ENCODE measurements at places on chromosomes 2 and 18.

- no peak for DNase-seq
These were observed 258.6 kb downstream of the CAMKMT start for GRCh38 chr2:44620189-44620990.

DNA sequence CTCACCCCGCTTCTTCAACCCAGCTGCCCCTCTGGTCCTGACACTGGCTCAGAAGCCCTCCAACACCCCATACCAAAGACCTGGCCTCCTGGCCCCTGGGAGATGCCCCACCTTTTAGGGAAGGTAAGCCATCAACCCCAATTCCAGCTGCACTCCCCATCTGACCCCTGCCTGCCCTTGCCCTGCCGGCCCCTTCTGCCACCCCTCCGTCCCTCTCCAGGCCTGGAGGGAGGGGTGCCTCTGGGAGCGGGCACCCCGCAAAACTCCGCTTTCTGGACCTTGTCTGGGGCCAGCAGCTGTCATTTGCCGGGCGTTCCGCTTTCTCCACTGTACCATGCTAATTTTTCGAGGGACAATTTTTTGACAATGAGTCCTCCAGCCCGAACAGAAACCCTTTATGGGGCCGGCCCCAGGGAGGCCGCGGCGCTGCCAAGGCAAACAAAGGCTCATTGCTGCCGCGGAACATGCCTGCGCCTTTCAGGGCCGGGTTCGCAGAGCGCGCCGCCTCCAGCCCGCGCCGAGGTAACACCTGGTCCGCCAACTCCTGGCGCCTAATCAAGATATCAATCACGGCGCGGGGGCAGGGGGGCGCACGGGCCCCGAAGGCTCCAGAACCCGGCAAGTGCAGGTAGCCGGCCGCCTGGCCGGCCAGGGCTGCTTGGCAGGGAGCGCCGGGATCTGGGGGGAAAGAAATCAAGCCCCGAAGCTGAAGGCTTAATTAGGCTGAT lies 96.0 kb downstream of the INHBB start:
- peak; percentile 68 for DNase-seq

DNA sequence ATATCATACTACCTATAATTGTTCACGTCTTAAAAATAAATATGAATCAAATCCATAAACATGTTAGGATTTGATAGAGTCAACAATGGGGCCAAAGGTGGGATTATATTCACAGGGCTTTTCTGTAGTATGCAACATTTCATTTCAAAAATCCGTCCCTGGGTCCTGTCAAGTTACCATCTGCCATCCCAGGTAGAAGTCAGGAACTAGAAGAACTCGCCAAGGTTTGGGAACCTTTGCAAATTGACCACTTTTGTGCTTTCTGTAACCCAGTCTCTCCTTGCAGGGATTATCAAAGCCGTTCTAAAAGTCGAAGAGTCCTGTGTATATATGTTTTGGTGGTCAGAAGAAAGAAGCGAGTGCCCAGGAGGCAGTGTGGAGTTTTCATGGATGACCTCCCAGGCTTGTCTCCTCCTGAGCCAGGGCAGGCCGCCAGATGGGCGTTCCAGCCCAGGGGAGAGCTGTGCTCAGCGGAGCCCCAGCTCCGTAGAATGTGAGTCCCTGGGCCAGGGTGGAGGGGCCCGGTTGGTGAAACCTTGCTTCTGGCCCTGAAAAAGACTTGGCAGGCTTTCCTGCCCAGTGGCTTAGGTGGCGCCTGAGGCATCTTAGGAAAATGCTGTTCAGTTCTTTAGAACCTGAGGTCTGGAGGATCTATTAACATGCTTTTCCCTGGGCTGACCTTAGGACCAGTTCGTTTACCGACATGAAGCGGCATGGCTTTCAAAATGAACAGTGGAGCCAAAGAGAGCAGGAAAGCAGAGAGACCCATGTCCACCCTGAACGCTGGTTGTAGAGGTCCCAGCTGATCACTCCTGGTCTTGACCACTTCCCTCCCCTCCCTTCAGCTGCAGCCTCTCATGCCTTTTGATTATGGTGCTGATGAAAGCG lies 69.2 kb downstream of the LONRF2 start:
- no peak for DNase-seq

GRCh38 chr2:128797533-128797932 lies 478.9 kb upstream of the HS6ST1 start:
- no peak for DNase-seq

GRCh38 chr2:139237023-139237422 lies 456.8 kb upstream of the NXPH2 start:
- DNase-seq = no peak

GRCh38 chr2:65885266-65885665 lies 452.9 kb upstream of the SPRED2 start:
- no peak for DNase-seq

GRCh38 chr2:78908973-78909372 lies 116.5 kb upstream of the REG3G start:
- DNase-seq = no peak

DNA sequence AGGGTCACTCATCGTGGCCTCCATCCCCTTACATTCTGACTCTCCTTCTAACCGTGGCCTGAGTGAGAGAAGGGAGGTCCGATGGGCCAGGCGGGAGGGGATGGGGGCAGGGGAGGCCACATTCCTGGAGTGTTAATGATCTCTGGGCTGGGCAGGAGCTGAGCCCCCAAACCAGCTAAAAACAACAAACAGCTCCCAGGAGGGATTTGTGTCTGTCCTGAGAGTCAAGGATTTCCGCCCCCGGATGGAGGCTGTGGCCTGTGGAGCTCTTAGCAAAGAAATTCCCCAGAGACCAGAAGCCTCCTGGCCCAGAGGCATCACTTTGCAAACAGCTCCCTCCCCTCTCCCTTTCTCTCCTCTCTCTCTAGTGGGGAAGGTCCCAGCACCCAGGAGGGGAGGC lies 23.5 kb downstream of the EMX1 start:
- no peak for DNase-seq

DNA sequence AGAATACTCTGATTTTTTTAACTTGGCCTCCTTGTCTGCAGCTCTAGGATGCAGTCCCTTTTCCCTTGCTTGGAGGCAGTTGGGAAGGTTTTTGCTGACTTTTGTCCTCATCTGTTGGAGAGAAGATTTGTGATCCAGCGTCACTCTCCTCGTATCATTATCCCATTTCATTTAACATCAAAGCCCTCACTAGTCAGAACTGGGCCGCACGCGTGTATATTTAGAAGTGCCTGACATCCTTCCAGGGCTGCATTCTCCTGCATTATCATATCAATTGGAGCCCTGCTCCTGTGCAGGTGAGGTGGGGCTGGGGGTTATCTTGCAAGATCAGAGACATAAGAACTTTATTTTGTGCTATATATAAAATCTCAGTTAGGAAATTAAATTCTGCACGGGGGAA lies 435.1 kb upstream of the HS6ST1 start:
- DNase-seq = peak; percentile 29

DNA sequence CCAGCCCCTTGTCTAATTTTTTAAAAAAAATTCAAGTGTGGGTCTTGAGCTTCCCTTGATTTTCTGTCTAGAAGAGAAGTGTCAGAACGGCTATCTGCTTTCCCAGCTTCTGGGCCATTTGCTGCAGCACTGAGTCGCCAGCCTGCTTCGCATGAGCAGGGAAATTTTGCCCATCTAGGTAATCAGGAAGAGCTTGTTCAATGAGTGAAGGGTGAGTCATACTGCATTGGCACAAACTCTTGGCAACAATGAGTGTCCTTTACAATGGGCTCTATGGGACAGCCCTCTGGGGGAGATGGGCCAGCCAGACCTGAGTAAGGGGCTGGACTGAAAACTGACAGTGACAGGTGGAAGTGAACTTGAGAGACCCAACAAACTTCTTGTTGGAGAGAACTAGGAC lies 2.4 kb upstream of the RNF144A start:
- no peak for DNase-seq

DNA sequence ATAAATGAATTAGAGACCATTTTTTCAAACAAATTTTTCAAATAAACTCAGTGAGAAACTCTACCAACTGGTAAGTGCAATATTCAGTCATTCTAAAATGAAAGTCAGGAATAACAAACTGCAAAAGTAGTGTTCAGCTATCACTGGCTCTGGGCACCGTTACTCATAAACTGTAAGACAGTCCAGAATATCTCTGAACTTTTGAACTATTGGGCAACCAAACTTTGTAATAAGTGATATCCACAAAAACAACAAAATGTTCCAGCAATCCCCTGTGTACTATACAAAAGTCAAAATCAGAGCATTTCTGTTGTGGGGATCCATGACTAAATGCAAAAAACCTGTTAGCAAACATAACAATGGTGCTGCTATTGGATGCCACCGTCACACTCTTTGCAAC lies 56.3 kb downstream of the SLC25A12 start:
- DNase-seq = no peak

DNA sequence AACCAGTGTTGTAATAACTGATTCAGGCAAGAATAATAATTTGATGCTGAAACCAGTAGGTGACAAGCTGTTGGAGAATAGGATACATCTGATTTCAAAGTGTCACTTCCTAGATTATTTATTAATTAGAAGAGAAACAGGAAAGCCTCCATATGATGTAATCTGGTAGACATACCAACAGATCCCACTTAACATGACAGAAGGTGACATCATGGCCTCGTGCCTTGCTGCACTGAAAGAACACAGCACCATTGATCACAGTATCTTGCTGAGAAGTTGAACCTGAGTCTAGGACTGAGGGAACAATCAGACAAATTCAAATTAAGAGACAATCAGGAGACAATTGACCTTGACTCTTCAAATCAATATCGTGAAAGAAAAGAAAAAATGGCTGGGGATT lies 131.6 kb upstream of the DLGAP1 start:
- no peak for DNase-seq

DNA sequence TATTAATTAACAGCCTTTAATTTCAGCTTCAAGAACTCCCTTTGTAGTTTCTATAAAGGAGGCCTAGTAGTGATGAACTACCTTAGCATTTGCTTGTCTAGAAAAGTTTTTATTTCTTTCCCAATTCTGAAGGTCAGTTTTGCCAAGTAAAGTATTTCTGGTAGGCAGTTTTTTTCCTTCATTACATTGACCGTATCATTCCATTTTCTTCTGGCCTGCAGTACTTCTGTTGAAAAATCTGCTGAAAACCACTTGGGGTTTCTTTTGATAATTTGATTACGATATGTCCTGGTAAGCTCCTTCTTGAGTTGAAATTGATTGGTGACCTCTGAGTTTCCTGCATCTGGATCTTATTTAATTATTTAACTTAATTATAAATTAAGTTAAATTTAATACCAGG lies 691.8 kb downstream of the TSN start:
- no peak for DNase-seq

DNA sequence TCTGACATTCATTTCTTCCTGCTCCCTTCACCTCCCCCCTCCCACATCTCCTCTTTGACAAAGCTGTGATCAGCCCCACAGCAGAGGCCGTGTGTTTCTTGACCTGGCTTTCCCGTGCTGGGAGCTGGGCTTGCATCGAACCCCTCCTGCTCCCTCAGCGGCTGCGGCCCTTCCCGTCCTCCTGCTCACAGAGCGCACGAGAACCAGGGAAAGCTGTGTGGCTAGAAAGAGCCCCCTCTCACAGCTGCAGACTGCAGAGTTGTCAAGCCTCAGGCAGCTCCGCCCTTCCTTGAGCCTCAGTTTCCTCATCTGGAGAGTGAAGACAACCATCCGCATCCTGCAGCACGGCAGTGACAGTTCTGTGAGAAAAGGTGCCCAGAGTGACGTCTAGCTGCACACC lies 65.7 kb upstream of the GLI2 start:
- no peak for DNase-seq

DNA sequence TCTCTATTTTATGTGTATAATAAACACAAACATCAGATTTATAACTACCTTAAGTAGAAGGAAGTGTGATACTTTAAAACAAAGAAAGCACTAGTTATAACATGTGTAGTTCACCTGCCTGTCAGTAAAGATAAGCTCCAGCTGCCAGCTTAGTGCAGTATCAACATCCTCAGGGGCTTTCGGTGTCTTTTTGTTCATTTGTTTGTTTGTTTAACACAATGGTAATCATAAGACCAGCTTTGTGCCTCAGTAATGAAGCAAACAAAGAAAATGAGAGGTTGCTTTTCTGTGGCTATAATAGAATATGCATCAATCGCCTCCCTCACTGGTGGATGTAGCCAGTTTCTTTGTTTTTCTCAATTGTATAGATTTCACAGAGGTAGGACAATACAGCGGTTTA lies 1499.0 kb upstream of the TMEFF2 start:
- DNase-seq = no peak

- DNase-seq = no peak
These were observed 38.0 kb downstream of the MFSD6 start for GRCh38 chr2:190446193-190446592.

DNA sequence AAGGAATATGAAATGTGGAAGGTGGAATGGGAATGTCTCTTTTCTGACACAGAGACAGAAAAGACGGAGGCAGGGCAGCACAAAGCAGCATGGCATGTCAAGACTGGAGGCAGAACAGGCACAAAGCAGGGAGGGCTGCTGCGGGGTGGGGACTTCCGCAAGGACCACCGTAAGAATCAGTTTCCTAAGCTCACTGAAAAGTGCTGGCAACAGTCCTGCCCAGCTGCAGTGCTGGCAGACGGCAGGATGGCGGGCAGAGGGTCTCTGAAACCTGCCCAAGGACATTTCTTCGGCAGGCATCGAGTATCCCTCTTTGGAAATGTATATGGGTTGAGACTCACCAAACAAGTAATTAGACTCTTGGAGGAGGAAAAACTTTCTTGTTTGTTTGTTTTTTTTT lies 54.9 kb downstream of the FAM178B start:
- no peak for DNase-seq
